ENCODE measurements at places on chromosomes 11 and 22. TPM values are rescaled to one million over a fixed set of nuclear protein-coding genes. Genes with fewer than 3 reads are reported as not detected.

Gene TMPRSS6
- not detected for total RNA-seq

Gene BIRC3
- total RNA-seq = 2.5 TPM

Gene NARS2
- 11.2 TPM for total RNA-seq

Gene FAM180B
- not detected for total RNA-seq

Gene SLC1A2
- 1.9 TPM for total RNA-seq

Gene PSMC3
- 86.9 TPM for total RNA-seq

Gene CST6
- total RNA-seq = 2.9 TPM

Gene NCAM1
- total RNA-seq = 1.6 TPM

Gene INS
- total RNA-seq = not detected

Data from smooth muscle cell of the pulmonary artery (primary cell).